ENCODE measurements at places on chromosomes 2 and 18.

DNA sequence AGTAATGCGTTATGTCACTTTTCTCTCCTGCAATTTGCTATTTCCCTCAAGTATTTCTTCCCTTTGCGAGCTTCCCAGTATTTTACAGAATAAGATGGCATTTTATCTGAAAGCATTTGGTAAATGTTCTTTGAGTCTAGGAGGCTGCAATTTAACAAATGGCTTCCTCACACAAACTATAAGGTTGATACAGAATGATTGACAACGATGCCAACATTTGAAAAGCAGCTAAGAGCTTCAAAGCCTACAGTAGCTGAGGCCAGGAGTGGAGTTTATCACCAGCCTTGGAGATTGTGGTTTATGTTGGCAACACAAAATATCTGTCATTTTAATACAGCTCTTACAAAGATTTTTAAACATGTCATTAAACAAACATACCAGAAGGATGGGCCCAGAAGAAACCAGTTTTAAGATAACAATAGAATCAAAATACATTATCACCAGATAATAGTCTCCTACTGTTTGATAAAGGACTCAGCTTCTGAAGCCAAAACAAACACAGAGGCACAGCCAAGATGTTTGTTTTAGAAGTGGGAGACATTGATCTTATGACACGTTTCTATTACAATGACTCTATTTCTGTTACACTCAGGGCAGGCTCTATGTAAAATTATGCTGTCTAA, 711.4 kb upstream of the ACVR2A start:
- no peaks in the 10 kb centered on the region for H3K27me3 ChIP-seq
- H3K4me3 ChIP-seq: no peak overlapping the region
- DNase-seq: no peak
- no peak overlapping the region for H3K27ac ChIP-seq
- no peaks in the 10 kb centered on the region for H3K4me1 ChIP-seq

DNA sequence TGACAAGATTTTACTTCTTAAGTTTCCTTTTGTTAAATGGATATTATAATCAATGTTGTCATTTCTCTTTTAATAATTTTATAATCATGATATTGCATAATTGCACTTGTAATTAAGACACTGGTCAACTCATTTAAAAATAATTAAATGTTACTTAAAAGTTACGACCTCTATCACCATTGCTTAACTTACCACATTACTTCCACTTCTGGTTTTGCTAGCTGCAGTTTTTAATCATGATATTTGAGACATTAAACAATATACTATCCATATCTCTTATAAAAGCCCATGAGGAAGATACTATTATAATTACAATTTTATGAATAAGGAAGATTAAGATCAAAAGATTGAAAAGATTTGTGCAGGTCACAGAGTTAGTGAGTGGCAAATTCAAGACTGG, 502.0 kb downstream of the RNF144A start:
- DNase-seq: no peak
- no peaks in the 10 kb centered on the region for H3K36me3 ChIP-seq
- no peaks in the 10 kb centered on the region for H3K4me1 ChIP-seq
- no peaks in the 10 kb centered on the region for H3K27me3 ChIP-seq
- H3K27ac ChIP-seq: no peak overlapping the region

DNA sequence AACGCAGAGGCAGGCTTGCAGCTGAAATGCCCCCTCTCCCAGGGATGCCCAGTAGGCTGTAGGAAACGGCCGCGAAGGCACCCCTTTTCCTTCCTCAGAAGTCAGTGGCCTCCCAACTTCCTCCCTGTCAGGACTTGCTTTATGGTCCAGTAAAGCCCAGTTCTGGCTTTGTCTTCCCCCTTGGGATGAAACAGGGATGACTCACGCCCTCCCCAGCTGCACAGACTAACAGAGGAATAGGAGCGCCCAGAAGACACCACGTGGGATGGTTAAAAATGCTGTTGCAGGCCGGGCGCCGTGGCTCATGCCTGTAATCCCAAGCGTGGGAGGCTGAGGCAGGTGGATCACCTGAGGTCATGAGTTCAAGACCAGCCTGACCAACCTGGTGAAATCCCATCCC, 6.9 kb downstream of the CREG2 start:
- H3K27me3 ChIP-seq: peaks cover 7% of the 10 kb centered on the region
- H3K4me3 ChIP-seq: no peak overlapping the region
- peaks cover 9% of the 10 kb centered on the region for H3K4me1 ChIP-seq
- H3K36me3 ChIP-seq: no peaks in the 10 kb centered on the region

DNA sequence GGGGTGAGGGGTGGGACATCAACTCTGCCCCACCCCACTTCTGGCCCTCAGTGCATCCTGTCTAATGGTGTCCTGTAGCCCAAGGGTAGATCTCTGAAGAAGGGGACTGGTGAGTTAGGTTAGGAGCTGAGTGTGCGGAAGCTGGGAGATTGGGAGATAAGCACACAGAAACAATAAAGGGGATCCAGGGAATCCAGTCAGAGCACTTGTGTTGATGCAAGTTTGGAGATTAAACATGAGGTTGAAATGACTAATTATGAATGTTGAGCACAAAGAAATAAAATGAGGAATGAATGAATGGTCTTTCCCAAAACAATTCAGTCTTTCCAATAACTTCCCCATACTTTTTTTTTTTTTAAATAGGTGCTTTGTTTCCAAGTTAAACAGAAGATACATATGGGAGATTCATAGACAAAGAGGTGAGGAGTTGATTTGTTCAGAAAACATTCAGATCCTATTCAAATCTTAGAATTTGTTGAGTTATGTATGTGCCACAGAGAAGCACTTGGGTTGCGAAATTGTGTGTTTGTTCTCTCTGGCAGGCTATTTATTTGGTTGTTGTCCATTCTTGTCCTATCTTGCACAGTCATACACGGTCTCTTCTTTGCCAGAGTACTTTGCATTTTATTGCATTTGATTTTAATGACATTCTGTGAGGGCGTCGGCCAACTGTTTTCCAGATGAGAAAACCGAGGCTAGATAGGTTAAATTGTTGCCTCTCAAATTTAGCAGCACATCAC, 31.6 kb upstream of the NABP1 start:
- no peak overlapping the region for H3K27ac ChIP-seq
- H3K4me3 ChIP-seq: no peak overlapping the region
- H3K27me3 ChIP-seq: no peaks in the 10 kb centered on the region
- H3K36me3 ChIP-seq: no peaks in the 10 kb centered on the region
- no peak for DNase-seq
- H3K4me1 ChIP-seq: no peaks in the 10 kb centered on the region
